ENCODE measurements at places on chromosomes 2 and 18.

DNA sequence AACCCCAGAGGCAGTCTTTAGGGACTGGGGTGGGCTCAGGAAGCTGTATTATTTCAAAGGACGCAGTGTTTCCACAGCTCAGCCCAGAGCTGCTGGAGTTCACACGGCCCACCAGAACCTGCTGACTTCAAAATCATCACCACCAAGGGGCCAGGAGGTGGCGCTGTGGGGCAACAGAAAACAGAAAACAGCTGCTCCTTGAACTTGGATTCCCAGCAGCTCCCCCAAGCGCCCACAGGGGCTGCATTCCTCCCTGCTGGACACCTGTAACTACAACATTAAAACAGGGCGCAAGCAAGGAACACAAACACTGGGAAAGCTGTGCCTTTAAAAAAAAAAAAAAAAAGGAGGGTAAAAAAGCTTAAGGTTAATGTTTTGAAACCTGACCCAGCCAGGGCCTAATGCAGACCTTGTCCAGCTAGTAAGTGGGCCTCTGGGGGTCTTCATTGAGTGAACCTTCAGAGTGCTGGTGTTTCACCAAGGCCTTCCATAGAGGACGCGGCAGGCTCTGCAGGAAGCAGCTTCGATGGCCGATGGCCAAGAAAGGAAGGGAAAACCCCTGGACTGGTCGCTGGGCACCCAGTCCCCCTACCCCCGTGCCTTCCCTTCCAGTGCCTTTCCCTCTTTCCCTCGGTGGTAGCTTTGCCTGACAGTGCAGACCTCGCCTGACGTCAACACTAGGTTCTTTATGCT lies 25.9 kb downstream of the MLPH start:
- DNase-seq = peak; percentile 58

- no peak for DNase-seq
Observed at GRCh38 chr18:32057624-32058165, 34.0 kb upstream of the RNF138 start.

DNA sequence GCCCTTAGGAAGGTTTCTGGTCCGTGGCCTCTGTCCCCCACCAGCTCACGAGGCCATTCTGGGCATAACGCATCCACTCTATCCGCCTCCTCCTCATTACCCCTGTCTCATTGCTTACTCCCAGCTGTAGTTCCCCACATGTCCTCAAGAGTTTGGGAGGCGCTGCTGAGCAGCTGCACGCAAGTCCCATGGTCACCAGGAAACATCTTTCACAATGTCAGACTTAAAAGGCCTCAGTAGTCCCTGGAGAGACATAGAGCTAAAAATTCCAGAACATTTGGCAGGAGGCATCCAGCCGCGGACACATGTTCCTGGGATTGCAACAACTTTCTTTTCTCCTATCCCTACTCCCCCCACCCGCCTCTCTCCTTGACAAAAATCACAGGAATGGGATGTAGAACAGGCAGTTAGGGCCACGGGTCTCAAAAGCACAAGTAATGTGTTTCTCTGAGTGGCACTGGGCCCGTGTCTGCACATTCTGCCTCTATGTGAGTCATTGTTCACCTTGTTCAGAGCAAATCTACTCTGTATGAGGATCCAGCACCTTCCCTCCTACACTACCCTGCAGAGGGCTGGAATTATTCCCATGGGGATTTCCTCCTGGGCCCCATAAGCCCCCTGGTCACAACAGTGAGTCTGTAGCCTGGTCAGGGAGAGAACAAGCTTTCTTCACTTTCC lies 8.1 kb downstream of the LBH start:
- DNase-seq = peak; percentile 50

DNA sequence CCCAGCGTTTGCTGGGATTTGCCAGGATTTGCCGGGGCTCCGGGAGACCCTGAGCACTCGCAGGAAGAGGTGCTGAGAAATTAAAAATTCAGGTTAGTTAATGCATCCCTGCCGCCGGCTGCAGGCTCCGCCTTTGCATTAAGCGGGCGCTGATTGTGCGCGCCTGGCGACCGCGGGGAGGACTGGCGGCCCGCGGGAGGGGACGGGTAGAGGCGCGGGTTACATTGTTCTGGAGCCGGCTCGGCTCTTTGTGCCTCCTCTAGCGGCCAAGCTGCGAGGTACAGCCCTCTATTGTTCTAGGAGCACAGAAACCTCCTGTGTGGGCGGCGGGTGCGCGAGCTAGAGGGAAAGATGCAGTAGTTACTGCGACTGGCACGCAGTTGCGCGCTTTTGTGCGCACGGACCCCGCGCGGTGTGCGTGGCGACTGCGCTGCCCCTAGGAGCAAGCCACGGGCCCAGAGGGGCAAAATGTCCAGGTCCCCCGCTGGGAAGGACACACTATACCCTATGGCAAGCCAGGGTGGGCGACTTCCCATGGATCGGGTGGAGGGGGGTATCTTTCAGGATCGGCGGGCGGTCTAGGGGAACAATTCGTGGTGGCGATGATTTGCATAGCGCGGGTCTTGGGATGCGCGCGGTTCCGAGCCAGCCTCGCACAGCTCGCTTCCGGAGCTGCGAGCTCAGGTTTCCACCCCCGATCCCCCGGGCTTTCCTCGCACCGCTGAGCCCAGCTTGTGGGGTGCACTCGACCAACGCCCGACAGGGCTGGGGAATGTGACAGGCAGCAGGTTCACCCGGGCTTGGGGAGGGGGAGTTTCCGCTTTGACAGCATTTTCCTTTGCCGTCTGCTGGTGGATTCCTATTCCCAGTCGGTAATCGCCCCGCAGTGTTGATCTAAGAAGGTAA lies 2.8 kb downstream of the ONECUT2 start:
- DNase-seq = no peak

DNA sequence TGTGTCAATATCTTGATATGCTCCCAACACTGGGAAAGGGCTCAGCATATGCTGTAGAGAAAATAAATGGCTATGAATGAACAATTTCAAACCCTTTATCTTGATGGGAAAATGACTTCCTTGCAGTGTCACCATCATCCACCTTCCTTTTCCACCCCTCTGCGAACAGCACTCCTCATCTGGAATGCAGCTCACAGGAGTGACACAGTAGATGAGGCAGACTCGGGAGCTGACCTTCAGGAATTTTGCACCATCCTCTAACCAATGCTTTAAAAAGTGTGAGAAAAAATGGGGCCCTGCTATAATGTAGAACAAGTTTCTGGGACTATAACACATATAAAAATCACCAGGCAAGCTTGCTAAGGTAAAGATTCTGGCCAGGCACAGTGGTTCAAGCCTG lies 41.3 kb upstream of the YPEL5 start:
- no peak for DNase-seq

GRCh38 chr2:9554921-9555296 lies 721 bp downstream of the ADAM17 start:
- no peak for DNase-seq

- DNase-seq = no peak
Observed at GRCh38 chr2:40197121-40197520, 254.8 kb downstream of the SLC8A1 start.

DNA sequence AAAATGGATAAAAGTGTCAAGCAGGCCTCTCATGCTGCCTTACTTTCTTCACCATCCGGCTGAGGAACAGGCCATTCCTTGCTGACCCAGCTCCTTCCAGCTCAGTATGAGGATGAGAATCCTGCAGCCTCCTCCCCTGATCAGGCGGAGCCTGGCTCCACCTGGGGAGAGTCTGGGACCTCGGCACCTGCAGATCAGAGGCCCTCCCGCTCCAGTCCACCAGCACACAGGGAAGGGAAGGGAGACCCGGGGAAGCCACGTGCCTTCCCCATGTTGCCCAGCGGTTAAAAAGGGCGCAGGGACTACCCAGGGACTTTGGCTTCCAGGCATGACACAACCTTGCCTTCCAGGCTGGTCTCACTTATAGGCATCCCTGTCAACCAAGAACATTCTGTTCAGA lies 172.0 kb downstream of the NDUFA10 start:
- no peak for DNase-seq

DNA sequence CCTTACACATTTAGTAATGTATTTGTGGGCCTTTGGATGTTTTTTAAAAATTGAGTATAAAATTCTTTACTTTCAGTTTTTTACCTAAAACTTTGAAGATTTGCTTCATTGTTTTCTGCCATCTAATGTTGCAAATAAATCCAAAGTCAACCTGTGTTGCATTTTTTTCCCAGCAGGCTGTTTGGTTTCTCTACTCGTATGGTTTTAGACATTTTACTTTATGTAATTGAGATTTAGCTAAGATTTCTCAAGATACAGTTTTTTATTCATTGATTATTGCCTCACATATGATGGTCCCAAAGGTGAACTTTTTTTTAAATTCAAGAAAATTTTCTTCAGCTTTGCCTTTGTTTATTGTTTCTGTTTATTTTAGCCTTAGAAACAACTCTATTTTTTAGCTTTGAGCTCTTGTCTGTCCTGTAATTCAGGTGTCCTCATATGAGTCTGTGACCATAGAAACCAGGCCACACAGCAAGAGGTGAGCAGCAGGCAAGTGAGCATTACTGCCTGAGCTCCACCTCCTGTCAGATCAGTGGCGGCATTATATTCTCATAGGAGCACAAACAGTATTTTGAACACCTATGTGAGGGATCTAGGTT lies 53.4 kb upstream of the TBR1 start:
- no peak for DNase-seq

DNA sequence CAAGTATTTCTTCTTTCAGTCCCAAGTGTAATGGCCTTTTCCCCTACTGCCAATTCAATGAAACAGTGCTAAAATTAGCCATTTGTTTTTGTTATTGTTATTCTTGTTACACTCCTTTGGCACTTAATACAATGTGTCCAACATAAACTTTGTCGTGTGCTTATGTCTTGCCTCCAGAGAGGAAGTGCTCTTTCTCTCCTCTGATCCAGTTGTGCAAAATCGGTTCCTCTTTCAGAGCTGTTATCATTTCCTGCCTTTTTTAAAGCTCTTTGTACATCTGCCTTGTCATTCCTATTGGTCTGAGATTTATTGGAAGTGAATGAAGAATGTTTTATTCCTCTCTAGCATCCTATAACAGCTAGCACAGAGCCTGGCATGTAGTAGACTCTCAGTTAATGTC lies 623.2 kb upstream of the ID2 start:
- no peak for DNase-seq

DNA sequence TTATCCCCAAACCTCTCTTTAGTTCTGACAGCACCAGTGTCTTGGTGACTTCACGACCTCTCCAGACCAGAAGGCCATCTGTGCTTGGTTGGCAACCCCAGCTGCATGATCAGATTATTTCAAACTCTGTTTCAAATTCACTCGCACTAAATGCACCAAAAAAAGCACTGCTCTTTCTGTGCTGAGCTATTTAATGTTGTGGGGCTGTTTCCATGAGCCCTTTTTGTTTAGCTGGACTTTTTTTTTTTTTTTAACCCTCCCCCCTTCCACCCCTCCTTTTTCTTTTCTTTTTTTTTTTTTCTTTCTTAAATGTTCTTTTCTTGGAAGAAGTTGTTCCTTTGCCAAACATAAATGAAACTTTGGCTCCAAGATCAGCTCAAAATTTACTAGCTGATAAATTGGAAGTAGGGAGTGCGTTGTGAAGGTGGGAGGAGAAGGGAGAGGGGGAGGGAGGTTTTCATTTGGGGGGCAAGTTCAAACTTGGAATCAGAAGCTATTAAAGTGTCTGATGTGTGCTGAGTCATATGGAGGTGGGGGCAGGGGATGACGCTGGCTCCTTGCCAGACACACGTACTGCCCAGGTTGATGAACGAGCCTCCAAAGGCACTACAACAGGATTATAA lies 543.0 kb upstream of the TNP1 start:
- no peak for DNase-seq

DNA sequence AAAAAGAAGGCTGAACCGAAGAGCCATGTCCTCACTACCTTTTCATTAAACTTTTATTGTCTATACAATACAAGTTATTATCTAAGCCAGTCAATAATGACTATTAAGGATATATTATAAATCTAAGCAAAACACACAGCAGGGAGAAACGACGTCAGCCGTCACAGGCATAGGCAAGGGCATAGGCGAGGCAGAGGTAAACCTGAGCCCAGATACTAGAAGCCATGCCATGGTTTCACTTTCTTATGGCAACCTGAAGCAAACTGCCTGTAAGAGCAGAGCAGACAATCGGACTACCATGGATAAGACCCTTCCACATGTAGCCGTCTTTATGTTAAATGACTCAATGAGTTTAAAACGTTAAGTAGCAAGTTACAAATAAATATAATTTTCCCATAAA lies 238.5 kb upstream of the ZNF521 start:
- DNase-seq = no peak

- DNase-seq = no peak
Observed at GRCh38 chr2:98829581-98830270, 98.8 kb upstream of the MGAT4A start.

DNA sequence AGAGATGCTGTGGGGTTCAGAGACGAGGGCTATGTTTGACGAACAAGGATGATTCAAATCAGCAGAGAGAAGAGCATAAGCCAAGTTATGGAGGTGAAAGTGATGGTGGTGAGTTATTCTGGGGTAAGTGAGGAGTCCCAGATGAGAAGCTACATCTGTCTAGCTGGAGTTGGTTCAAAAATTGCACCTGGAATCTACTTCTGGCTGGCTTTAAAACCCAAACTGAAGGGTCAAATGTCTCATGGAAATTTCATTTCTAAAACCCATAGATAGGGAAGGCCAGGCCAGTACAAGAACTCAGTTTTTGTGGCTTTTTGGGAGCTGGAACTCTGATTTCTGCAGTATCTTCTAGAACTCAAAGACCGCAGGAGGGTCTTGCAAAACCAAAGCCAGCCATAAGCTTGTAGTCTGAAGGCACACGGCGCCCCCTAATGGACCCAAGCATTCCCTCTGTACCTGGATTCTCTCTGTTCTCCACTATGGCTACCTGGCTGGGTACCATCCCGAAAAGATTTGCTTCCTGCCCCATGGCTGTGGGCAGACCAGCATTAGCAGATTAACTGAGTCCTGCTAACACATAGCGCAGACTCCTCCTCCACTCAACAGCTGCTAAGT lies 229.1 kb upstream of the SLC14A2 start:
- no peak for DNase-seq

GRCh38 chr2:9445089-9445488 lies 21.6 kb downstream of the CPSF3 start:
- DNase-seq = no peak

- no peak for DNase-seq
Observed at GRCh38 chr2:120222186-120223033, 790 bp downstream of the TMEM185B start.

DNA sequence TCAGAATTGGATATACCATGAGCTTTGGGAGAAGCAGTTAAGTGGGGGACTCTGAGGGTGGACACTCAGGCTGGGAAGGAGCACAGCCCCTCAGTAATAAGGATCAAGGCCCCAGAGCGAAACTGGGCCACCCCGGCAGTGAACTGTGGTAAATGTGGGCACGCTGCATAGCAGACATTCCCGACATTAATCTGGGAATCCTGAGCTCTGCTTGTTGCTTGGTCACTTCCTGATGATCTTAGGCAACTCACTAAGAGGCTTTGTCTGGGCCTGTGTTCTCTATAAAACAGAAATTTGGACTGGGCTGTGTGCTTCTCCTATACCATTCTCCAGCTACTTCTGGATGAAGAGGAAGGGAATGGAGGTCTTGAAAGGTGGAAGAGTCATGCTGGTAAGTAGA lies 4.8 kb downstream of the TGFBRAP1 start:
- no peak for DNase-seq

- DNase-seq = peak; percentile 17
Observed at GRCh38 chr18:73842795-73843394, 304.7 kb downstream of the FBXO15 start.

- DNase-seq = no peak
Observed at GRCh38 chr2:637406-637776, 39.8 kb downstream of the TMEM18 start.
